HepG2 (cell line): ENCODE measurements at places on chromosomes 13 and 19. TPM values are rescaled to one million over a fixed set of nuclear protein-coding genes. Genes with fewer than 3 reads are reported as not detected.

- DNase-seq, result no peak
These were observed 329.2 kb downstream of the SLC7A1 start for GRCh38 chr13:29266261-29266660.

GRCh38 chr13:99347335-99347878, 40.2 kb upstream of the GPR183 start:
- DNase-seq, result no peak

GRCh38 chr19:10975374-10976130, 14.7 kb downstream of the SMARCA4 start:
- DNase-seq, result no peak

COL4A2 gene
- 0.15 and 0.22 TPM in 2 replicates for total RNA-seq

DNA sequence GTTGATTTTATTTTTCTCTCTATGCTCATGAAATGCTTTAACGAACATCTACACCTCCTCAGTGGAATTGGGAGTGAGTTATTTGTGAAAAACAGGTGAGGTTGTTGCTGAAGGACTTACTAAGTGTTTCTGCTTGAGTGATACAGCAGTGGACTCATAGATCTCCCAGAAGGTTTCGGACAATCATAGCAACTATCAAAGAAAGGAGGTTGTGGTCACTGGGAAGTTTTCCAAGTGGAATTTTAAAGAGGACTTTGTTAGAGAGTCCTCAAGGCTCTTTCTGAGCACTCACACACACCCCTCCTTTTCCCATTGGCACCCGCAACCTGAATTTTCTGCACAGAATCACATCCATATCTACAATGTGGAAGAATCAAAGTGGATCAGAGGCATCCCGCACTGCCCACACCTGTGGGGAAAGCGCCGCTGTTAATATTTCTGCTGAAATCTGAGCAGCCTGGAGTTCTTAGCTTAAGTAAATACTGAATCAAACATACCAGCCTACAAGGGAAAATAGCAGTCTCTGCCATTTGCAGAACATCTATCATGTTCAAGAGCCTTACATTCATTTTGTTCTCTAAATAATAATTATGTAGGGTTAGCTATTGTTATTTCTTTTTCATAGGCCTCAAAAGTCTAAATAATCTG, 719.4 kb downstream of the DIAPH3 start:
- no peak for DNase-seq

TLE6 gene
- total RNA-seq, result 0.24 and 0.28 TPM in 2 replicates

KATNAL1 gene
- 11.8 and 13.9 TPM in 2 replicates for total RNA-seq

C5AR1 gene
- 0.07 TPM in 1 of 2 replicates, not detected in the other for total RNA-seq
